H1 (cell line): ENCODE measurements at places on chromosomes 1 and 21. TPM values are rescaled to one million over a fixed set of nuclear protein-coding genes. Genes with fewer than 3 reads are reported as not detected.

The KPRP gene
- not detected in 2 replicates for total RNA-seq

The SPTA1 gene
- not detected in 2 replicates for total RNA-seq

The RIPK4 gene
- total RNA-seq = 4.5 and 5.6 TPM in 2 replicates

GRCh38 chr21:45155910-45156309 lies 81.5 kb downstream of the ADARB1 start:
- no peak for DNase-seq

GRCh38 chr1:99808391-99809115 lies 41.6 kb upstream of the AGL start:
- DNase-seq = peak; percentile 9

- no peak for DNase-seq
Measured at GRCh38 chr1:18411820-18412641, 68.7 kb upstream of the KLHDC7A start.

DNA sequence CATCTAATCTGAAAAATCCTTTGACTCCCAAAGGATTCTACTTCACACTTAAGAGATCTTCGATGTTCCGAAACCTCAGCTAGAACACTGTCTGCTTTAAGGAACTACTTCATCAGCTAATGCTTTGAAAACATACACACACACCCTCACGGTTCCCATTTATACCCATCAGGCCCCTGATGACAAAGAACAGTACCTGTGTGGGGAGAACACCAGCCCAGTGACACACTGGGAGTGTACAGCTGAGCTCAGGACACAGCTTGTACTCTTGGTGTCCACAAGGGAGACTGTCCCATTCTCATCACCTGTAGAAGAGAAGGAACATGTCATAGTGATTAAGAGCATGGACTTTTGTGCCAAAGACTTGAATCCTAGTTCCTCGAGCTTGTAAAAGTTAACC lies 6.6 kb downstream of the WDR77 start:
- DNase-seq = no peak

DNA sequence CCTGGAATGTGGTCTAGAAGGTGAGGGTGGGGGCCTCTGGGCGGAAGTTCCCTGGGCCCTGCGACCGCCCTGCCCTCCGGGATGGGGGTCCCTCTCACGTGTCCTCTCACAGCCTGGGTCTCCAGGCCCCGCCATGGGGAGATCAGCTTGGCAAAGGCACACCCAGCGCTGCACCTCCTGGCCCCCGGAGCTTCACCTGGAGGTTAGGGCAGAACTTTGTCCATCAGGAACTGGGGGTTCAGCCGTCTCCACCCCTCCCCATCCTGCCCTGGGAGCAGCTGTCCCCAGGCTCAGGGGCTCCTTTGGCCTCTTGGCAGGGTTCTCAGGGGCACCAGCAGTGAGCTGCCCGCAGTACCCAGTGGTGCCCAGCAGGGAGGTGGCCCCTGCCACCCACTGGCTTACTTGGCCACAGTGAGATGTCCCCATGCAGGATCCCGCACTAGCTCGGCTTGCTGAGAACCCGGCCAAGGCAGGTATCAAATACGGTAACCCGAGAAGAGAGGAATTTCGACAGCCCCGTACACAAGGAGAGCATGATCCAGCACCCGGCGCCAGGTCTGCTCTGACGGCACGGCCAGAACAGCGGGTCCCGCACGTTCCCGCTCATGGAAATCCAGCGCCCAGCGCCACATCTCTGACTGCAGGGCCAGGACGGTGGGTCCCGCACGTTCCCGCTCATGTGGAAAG lies 36.7 kb downstream of the RRP1 start:
- no peak for DNase-seq

- DNase-seq = no peak
Measured at GRCh38 chr1:209618291-209618690, 33.9 kb downstream of the LAMB3 start.

DNA sequence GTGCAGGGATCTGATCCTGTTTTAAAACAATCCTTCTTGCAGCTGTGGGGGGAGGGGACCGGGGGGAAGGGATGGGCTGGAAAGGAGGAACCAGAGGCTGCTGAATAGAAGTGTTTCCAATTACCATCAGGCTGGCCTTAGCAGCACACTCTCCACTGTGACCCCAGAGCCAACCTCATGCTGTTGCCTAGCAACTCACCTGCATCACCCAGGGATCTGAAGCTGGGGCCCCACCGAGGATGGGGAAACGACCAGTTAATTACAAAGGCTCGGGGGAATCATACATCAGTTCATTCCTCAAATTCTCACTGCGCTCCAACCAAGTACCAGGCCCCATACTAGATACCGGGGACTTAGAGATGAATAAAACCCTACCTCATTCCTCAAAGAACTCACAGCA lies 11.9 kb upstream of the GPX7 start:
- DNase-seq = no peak

- no peak for DNase-seq
Measured at GRCh38 chr21:36641886-36642285, 57.0 kb upstream of the SIM2 start.

DNA sequence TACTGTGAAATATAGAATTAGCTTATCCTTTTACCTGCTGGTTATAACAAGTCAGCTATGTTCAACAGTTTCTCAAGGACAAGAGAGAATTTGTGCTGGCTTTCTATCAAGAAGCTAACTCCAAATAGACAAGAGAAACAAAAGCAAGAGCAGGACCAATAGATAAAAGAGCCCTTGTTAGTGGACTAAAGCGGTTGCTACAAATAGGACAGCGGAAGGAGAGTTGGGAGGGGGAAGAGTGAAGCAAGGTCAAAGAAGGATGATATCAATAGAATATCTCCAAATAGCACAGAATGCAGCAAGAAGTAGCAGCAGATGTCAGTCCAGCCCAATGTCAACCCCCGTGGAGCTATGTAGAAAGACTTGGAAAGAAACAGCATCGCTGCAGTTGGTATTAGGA lies 53.0 kb upstream of the AKT3 start:
- peak; percentile 29 for DNase-seq

DNA sequence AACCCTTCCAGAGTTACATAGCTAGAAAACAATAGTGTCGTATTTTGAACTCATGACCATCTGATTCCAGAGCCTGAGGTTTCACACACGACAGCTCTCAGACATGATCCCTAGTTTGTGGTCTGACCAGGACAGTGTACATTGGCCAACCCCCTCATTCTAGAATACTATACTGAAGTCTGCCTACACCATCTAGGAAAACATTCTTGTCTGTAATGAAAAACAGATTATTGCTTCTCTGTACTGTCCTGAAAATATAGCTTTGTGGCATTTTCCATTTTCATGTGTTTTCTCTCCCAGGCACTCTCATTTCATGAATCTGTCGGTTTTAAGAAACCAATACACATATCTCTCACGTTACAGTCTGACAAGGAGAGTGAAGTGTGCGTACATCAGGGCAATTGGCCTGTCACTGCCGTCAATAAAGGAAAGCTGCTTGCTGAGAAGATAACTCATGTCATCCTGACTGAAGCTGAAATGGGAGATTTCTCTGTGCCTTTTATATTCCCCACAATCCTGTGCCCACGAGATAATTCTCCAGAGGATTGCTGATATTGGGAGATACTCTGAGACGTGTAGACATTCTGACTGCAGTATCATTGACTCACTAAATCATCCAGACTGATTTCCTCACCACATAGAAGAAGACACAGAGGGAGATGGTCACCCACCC lies 585.6 kb downstream of the PLPP3 start:
- no peak for DNase-seq

DNA sequence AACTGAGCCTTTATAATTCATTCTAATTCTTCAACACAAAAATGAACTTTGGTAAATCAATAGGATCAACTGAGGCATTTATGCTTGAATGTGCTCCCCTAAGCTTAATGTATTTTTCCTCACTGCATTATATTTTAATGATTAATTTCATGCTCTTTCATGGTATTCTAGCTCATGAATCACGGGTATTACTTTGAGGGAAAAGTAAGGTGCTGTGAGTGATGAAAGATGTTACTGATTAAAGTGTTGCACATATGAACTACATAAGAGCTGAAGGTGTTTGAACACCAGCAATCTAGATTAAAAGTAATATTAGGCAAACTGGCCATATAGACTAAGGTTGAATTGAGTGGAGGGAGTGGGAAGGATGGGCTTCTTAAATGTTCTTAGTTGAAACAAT lies 1.9 kb downstream of the DPYD start:
- DNase-seq = no peak

GRCh38 chr1:16212251-16212961 lies at the start of gene ARHGEF19:
Gene ARHGEF19 (minus strand): TSS chr1:16212652. CDS start chr1:16209054, 3,598 bp downstream.
- DNase-seq = peak; percentile 79
